ENCODE measurements at places on chromosomes 11 and 22.

- peak; percentile 46 for DNase-seq
These were observed 28.9 kb downstream of the SLC22A12 start for GRCh38 chr11:64619811-64620380.

- DNase-seq = no peak
These were observed 4.0 kb downstream of the VSTM5 start for GRCh38 chr11:93846411-93846810.

DNA sequence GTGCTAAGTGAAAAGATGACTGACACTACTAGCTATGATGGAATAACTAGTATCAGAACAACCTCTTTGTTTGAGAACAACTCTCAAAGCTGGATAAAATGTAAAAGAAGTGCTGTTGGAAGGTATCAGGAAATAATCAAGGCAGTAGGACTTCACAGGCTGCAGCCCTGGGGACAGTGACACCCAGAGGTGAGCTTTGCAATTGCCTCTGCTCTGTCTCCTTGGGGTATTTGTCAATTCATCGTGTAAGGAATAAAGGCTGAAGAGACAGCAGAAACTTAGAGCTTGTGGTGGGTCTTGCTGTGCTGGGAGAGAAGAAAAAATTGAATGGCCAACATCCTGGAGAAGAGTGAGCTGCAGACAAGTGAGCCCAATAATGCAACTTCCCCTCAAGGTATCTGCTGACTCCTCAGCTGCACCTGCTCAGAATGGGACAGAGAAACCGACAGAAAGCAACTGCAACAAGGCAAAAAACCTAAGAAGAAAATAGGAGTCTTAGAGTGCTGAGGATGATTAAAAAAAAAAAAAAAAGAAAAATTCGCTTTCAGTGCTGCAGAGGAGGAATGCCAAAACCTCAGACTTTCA is 141.1 kb downstream of the RCN1 start:
- no peak for DNase-seq

GRCh38 chr11:70255477-70256116 is 14.9 kb upstream of the PPFIA1 start:
- no peak for DNase-seq

DNA sequence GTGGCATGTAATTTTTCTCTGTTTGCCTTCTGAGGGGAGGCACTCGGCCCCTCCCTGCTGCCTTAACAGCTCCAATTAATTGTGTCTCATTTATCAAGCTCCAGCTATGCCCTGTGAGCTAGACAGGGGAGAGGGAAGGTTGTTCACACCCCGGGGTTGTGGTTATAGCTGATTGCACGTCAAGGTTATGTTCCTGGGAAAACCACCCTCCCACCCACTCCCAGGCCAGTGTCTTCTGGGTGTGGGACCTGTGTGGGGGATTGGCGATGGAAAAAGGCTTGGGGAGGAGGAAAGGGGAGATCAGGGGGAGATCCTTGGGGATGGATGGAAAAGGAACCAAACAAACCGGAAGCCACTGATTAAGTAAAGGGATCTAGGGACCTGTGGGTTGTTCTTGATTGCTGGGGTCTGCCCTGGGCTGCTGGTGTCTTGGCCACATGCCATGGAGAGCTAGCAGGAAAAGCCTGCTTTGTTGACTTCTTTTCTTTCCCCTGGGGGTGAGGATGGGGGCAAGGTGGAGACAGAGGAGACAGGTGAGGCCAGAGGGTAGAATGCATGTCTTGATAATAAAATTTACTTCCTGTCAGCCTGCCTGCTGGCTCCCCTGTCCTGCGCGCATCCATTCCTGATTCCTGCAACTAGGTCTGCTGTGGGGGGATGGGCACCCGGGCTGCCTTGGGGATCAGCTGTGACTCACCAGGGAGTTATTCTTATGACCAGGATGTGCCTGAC is 13.5 kb upstream of the SORL1-AS1 start:
- DNase-seq = peak; percentile 83

- DNase-seq = no peak
These were observed 1.9 kb downstream of the REXO2 start for GRCh38 chr11:114440971-114441763.

GRCh38 chr11:110026858-110027626 is 66.2 kb upstream of the ZC3H12C start:
- no peak for DNase-seq

GRCh38 chr11:31636983-31637382 is 127.4 kb downstream of the ELP4 start:
- no peak for DNase-seq

DNA sequence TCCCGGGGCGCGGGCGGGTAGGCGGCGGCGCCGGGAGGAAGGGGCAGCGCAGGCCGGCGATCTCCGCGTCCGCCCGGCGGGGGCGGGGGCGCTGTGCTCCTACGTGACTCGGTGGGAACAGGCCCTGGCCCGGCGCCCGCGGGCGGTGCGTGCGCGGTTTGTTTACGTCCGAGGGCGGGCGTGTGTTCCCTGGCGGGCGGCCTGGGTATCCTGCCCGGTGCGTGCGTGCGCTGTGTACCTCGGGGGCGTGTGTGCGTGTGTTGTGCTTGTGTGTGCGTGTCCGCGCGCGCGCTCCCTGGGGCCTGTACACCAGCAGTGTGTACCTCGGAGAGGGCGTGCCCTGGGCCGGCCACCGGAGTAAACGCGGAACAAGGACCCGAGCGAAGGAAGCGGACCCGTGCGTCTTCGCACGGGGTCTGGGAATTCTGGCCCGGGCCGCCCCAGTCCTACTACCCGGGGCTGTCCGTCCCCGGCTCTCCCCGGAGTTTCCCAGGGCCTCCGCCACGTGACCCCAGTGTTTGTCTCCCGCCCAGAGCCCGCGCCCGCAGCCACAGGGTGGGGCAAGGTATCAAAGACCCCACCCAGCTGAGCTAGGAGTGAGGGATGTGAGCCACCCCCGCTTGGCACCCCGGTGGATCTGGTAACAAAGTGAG is 769 bp downstream of the MAFF start:
- peak; percentile 69 for DNase-seq

DNA sequence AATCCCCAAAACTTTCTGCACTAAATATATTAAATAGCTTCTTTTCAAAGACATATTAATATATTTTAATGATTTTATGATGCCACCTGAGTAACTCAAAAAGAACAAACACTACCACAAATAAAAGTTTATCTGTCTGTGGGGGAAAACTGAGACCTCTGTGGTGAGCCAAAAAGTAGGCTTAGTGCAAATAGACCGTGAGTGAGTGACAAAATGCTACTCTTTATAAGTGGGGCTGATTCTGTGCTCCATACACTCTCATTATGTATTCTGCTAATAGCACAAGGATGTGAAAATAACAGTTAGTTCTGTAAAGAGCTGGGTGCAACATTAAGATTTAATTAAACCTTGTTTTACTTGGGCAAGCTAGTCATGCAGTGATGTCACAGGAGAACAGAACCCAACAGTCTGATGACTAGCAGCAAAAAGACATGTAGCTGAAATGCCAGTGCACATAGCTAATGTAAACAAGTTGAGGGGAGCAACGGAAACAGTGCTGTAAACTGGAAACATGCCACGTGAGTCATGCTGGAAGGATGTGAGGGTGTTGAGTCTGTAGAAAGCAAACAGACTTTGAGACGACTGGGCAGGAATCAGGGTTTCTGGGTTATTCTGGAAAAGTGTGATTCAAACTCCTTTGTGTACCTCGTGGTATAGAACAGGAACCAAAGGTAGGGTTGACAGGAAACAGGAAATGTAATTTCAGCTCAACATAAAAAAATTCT is 1130.4 kb downstream of the LRRC4C start:
- DNase-seq = peak; percentile 45

GRCh38 chr11:114084414-114084813 is 24.9 kb downstream of the ZBTB16 start:
- no peak for DNase-seq

- DNase-seq = no peak
These were observed 11.0 kb upstream of the TSSC4 start for GRCh38 chr11:2389377-2390026.

GRCh38 chr11:90235526-90235925 is 12.7 kb upstream of the CHORDC1 start:
- no peak for DNase-seq

DNA sequence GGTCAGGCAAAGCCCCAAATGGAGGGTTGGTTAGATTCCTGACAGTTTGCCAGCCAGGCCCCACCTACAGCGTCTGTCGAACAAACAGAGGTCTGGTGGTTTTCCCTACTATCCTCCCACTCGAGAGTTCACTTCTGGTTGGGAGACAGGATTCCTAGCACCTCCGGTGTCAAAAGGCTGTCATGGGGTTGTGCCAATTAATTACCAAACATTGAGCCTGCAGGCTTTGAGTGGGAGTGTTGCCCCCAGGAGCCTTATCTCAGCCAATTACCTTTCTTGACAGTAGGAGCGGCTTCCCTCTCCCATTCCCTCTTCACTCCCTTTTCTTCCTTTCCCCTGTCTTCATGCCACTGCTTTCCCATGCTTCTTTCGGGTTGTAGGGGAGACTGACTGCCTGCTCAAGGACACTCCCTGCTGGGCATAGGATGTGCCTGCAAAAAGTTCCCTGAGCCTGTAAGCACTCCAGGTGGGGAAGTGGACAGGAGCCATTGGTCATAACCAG is 4.7 kb upstream of the TTC36 start:
- DNase-seq = no peak

DNA sequence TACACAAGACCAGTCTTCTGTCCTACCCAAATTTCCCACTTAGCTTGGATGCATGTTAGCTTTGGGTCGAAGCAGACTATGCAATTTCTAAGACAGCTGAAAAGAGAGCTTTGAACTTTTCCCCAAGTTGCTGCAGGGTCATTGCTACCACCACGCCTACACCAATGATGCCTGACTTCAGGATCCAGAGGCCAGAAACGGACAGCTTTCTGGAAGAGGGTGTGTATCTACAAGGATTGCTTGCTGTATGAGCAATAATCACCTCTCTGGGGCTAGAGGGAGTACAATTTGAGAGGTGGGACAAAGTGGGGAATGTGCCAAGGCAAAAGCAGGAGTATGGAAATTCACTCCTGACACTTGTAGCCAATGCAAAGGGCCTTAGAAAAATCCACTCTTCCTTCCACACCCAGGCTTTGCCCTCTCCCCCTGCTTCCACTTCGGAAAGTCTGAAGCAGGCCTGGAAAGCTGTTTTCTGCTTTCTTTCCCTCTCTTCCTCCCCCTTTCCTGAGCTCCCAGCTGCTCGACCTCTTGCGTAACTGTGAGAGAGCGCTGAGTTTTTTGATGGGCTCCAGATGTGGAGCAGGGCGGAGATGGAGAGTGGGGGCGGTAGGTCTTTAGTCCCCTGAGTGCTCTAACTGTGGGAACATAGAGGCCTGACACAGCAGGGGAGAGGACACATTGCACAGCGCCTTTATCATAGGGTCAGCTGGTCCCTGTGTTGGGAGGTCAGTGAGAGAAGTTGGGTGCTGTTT is 2.1 kb upstream of the PHLDB1 start:
- DNase-seq = peak; percentile 48

DNA sequence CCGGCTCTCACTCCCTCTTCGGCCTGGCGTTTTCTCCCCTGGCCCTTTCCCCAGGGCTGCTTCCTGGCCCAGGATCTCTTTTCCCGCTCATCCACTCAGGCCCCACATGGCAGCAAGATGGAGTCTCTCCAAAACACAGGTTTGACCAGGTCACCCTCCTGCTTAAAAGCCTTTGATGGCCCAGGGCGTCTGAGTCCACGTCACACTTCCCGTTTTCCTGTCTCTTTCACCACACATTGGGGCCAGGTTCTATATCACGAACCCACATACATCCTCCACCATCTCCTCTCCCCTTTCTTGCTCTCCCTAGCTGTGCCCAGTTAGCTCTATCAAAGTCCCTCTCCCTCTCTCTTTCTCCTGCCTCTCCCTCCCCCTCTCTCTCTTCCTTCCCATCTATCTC is 7.8 kb upstream of the LRRC32 start:
- DNase-seq = no peak

- DNase-seq = no peak
These were observed 288.5 kb downstream of the KIRREL3 start for GRCh38 chr11:126711977-126712625.

GRCh38 chr11:40306938-40307548 is 1152.4 kb downstream of the LRRC4C start:
- no peak for DNase-seq

DNA sequence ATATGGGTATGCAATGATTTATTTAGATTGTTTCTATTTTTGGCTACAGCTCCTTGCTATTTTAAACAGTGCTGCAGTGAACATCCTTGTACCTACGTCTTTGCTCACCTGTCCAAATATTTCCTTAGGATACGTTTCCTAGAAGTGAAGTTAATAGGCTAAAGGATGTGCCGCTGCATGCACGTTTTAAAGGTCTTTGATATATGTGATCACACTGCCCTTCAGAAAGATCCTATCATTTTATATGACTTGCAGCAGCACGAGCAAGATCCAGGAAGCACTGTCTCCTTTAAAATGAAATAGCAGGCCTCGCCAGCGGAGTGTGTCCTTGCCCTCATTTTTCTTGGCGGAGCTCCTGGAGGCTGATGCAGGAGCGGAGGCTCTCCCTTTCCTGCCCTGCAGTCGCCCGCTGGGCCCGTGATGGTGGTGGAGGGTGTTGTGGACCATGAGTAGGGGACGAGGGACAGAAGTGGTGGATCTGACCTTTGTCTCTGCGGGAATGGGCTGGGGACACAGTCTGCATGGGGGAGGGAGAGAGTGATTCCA is 19.4 kb downstream of the RPS6KA4 start:
- no peak for DNase-seq

- DNase-seq = no peak
These were observed 28.6 kb downstream of the MARK2 start for GRCh38 chr11:63867511-63867910.

DNA sequence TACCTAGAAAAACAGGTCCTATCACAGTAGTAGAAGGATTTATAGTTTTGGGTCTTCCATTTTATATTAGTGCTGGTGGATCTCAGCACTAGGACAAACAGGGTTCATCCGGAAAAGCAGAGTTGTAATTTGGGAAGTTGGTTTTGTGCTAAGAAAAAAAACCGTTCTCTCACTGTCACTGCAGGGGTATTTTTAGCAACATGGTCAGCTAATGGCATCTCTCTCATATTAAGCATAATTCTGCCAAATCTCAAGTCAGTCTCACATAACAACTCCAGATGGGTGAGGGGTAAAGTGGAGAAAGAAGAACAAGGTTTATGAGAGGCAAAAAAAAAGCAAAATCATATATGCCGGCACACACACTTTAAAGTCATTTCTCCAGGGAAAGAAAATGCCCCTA is 51.6 kb upstream of the GDPD4 start:
- DNase-seq = no peak

Data from mesothelial cell of epicardium (in vitro differentiated cells).